Effector memory CD4-positive, alpha-beta T cell (primary cell): ENCODE measurements at places on chromosomes 7 and 10.

- DNase-seq: no peak
These were observed 88.1 kb downstream of the XPNPEP1 start for GRCh38 chr10:109835257-109835656.

DNA sequence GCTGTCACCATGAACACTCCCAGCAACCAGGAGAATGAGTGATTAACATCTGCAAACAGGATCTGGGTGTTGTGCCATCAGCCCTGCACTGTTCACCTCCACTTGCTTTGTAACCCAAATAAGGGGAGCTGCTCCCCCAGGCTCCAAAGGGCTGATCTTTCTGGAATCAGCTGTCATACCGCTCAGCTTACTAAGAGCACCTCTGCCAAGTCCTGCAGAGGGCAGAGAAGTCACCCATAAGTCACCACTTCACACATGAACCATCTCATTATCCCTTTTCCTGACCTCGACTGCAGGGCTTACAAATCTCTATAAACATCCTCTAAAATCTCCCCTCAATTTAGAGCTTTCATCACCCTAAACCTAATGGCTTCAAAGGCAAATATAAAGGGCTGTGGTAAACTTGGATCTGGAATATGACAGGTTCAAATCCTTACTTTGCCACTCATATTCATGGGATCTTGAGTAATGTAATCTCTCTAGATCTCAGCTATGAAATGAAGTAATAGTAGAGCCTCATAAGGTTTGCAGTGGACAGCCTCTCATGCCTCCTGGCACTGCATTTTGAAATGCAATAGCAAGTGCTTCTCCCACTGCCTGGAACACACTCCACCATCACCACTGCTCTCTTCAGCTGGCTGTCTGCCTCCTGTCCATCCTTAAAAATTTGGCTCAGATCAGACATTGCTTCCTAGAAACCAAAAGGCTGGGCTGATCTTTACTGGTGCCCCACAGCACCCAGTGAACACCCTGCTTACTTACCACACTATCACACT lies 38.8 kb downstream of the ERLIN1 start:
- DNase-seq: no peak

- DNase-seq: no peak
These were observed 12.4 kb downstream of the KLF6 start for GRCh38 chr10:3772361-3773171.

GRCh38 chr10:119439922-119440321 lies 102.6 kb downstream of the RGS10 start:
- DNase-seq: no peak

- no peak for DNase-seq
These were observed 131.4 kb upstream of the BTBD16 start for GRCh38 chr10:122139627-122140170.

- DNase-seq: peak; percentile 14
These were observed at the start of gene GIMAP6 for GRCh38 chr7:150631866-150632864. GIMAP6 (minus strand) TSS chr7:150632385; CDS start chr7:150630142, 2,243 bp downstream.
